ENCODE measurements at places on chromosomes 1 and 21.

DNA sequence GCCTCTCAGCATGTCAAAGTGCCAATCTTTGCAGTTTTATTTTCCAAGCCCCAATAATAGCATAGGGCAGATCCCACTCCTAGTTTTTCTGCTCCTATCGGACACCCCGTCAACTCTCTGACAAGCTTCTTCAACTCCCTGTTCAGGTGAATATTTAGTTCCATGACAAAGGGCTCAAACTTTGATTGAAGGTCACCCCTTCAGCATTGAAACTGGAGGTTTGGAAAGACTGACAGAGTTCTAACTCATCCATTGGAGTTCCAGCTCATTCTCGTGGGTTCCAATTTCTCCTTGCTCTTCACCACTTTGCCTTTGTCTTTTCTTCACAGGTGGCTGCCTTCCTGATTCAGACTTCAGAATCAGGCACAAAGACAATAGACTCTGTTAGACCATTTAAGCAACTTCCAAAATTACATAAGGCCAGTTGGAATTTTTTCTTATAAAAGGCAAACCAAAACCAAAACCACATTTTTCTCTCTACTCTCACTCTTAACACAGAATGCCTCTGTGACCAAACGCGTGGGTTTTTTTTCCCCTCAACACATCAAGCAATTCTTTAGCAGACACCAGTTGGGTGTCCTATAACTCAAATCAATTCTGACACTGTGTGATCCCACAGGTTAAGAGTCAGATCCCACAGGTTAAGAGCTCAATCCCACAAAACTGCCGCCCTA is 169.3 kb upstream of the USP25 start:
- DNase-seq = no peak

DNA sequence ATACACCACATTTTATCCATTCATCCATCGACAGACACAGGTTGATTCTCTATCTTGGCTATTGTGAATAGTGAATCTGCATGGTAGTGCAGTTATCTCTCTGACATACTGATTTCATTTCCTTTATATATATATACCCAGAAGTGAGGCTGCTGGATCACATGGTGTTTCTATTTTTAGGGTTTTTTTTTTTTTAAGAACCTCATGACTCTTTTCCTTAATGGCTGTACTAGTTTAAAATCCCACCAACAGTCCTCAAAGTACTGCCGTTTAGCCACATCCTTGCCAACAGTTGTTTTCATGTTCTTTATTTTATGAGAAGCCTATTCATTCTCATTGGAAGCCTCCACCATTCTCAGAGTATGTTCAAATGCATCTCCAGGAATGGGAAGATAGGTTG is 258.7 kb upstream of the SNX7 start:
- no peak for DNase-seq

GRCh38 chr1:86380257-86380861 is 15.8 kb downstream of the ODF2L start:
- no peak for DNase-seq

DNA sequence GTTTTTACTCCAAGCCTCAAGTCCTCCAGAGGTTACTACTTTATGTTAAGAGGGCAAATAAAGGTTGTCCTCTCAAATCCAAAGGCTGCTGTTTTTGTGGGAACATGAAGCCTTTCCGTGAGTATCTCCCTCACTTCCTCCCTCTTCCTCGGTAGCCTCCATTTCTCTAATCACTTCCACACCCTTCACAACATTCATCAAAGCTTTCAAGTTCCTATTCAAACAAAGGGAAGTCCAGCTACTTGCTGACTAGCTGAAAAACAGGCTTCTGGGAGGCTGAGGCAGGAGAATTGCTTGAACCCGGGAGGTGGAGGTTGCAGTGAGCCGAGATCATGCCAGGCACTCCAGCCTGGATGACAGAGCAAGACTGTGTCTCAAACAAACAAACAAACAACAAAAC is 6.6 kb upstream of the CD48 start:
- no peak for DNase-seq

GRCh38 chr1:10177876-10178275 is 32.5 kb upstream of the KIF1B start:
- peak; percentile 17 for DNase-seq

DNA sequence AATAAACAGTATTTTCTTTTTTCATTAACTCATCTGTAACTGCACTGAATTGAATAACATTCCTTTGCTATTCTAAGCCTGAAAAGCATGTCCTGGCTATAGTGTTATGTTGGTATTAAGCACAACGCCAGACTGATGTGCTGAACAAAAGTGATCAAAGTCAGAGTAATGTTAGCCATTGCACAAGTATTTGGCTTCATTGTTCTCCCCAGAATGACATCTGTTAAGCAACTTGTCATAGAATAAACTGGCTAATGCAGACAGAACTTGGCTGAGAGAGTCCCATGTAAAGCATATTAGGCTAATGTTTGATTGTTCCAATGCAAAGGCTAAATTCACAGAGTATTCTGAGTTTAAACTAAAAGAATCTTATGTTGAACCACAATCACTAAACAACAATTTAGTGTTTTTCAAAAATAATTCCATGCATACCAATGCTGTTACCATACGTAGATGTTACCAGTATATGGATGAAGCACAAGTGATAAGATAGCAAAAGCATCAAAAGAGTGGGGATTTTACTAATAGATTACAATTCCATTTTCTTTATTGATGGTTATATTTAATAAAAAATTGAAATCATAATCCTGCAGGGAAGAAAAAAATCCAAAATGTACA is 235.3 kb upstream of the DMRTA2 start:
- DNase-seq = no peak

DNA sequence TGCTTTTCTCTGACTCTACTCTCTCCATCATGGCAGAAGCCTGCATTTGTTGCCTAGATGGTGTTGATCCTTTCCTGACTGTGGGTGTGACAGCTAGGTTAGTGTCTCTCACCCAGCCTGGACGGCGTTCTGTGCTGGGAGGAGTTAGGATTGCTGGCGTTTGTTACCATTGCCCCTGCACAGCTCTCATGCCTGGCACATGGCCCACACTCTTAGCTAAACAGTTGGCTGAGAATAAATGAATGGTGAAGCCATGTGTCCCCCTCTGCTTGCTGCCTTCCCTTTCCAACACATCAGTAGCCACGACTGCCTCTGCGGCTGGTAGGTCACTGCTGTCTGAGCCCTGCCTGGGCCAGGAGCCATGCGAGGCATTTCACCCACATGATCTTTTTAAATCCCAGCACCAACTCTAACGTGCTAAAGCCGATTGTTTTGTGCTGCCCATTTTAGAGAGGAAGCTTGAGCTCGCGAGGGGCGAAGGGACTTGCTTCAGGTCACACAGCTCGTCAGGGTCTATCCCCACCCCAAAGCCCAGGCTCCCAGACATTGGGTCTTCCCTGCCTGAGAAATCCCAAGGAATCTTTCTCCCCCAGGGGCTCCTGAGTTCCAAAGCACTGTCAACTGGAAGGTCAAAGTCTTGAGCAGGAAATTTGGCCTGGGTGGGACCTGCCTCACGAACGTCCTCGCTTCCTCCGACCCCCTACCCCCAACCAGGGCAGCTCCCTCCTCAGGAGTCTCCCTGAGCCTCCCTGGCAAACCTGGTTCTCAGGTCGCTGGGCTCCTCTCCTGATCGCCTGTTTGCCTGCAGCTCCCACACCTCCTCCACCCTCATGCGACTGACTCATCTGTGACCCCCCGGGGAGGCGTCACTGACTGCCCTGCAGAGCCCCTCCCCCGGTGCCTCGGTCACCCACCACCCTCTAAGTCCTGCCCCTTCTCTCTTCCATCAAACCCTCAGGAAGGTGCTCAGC is 271.7 kb upstream of the C1orf174 start:
- DNase-seq = no peak

GRCh38 chr1:41533016-41533730 is 48.7 kb upstream of the EDN2 start:
- no peak for DNase-seq

- DNase-seq = no peak
These were observed 24.6 kb downstream of the WNT3A start for GRCh38 chr1:228031276-228031995.
